ENCODE measurements at places on chromosomes 7 and 10. TPM values are rescaled to one million over a fixed set of nuclear protein-coding genes. Genes with fewer than 3 reads are reported as not detected.

DNA sequence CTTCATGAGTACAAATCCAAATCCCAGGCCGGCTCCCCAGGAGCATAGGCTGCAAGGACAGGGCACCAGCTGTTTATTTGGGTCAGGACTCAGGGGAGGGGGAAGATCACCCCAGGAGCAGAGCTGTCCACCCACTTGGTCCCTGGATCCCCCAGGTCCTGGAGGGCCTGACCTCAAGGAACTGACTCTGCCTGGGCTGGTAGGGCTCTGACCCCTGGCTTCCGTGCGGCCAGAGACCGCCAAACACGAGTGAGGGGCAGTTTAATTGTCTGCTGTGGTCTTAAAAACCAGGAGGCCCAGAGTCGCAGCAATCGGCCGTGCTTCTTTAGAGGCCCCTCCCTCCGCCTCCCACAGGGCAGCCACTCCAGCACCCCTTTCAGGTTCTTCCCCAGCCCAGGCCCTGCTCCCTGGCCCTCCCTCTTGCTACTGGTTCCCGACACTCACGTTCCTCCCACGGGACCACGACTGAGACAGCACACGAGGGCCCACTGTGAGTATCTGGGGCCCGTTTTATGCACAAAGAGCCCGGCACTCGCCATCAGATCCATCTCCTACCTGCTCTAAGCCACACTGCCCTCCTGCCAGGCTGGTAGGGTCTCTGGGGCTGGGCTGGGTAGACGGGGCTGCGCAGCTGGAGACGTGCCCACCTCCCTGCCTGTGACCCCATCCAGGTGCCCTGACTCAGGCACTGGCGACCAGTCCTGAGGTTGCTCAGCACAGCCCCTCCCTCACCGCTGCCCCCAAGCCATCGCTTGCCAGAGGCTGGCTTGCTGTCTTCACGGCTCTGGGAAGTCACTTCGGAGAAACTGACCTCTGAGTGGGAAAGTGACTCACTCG lies 30.0 kb upstream of the CFAP46 start:
- no peak for DNase-seq

GRCh38 chr7:128000854-128001265 lies 30.4 kb downstream of the LRRC4 start:
- no peak for DNase-seq

- no peak for DNase-seq
Measured at GRCh38 chr7:112790586-112791003, 402 bp upstream of the TMEM168 start.

DNA sequence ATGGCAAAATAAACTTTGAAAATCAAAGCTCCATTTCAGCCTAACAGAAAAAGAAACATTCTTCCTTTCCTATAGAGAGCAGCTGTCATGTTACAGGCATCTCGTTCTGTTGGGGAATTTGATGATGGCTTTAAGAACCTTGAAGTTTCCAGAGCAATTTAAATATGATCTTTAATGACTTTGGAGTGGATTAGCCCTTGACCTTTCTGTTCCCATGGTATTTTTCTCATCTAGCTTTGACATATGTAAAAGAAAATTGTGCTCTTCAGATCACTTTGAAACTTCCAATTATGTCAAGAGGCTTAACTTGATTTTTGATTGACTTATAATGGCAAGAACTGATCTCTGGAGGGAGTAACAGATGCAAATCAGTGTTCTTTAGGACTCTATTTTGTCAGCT lies 157.6 kb upstream of the SEMA3E start:
- no peak for DNase-seq

DNA sequence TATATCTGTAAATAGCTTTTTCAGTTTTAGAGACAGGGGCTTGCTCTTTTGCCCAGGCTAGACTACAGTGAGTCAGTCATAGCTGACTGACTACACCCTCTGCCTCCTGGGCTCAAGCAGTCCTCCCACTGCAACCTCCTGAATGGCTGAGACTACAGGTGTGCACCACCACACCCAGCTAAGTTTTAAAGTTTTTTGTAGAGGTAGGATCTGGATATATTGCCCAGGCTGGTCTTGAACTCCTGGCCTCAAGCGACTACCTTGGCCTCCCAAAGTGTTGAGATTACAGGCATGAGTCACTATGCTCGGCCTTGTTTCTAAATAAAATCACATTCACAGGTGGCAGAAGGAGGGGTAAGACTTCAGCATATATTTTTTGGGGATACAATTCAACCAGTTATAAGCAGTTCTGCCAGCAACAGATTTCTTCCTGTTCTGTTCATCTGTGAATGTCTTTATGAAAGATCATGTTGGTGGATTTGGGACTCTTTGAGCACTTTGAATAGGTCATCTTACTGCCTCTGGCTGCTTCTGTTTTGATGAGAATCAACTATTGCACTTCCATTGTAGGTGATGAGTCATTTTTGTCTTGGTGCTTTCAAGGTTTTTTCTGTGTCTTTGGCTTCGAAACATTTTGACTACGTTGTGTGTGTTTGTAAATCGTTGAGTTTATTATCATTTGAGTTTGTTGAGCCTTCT lies 15.7 kb downstream of the RBM33 start:
- DNase-seq = no peak

GRCh38 chr10:28806951-28807759 lies 129.8 kb downstream of the BAMBI start:
- DNase-seq = no peak

- DNase-seq = no peak
Measured at GRCh38 chr7:131170440-131171271, 157.0 kb upstream of the MKLN1 start.

DNA sequence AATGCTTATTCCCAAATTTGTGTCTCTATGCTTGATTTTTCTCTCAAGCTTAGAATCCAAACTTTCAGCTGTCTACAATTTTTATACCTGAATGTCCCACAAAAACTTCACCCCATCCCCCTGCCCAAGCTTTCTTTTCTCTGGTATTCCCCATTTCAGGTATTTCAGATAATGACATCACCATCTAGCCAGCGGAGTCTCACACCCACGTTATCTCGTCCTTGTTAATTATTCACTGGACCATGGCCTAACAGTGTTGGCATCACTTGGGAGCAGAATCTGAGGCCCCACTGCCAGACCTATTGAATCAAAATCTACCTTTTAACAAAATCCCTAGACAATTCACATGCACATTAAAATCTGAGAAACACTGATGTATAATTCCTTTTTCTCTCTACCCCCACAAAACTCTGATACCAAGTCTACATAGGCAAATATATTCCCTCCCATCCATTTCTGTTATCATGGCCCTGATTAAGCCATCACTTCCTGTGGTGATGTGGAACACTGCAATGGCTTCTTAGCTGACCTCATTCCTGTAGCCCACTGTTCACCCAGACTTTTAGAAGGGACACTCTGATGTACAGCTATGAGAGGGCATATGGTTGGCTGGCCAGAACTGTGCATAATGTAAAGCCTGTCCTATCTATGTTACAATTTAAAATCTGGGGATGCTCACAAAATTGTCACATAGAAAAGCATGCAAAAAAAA lies 31.4 kb downstream of the ZNF438 start:
- DNase-seq = no peak

- DNase-seq = no peak
Measured at GRCh38 chr7:115748123-115748738, 282.3 kb downstream of the TFEC start.

- DNase-seq = no peak
Measured at GRCh38 chr10:113630929-113631533, 32.8 kb downstream of the NRAP start.

- DNase-seq = no peak
Measured at GRCh38 chr7:36661135-36661840, 63.0 kb downstream of the AOAH start.

DNA sequence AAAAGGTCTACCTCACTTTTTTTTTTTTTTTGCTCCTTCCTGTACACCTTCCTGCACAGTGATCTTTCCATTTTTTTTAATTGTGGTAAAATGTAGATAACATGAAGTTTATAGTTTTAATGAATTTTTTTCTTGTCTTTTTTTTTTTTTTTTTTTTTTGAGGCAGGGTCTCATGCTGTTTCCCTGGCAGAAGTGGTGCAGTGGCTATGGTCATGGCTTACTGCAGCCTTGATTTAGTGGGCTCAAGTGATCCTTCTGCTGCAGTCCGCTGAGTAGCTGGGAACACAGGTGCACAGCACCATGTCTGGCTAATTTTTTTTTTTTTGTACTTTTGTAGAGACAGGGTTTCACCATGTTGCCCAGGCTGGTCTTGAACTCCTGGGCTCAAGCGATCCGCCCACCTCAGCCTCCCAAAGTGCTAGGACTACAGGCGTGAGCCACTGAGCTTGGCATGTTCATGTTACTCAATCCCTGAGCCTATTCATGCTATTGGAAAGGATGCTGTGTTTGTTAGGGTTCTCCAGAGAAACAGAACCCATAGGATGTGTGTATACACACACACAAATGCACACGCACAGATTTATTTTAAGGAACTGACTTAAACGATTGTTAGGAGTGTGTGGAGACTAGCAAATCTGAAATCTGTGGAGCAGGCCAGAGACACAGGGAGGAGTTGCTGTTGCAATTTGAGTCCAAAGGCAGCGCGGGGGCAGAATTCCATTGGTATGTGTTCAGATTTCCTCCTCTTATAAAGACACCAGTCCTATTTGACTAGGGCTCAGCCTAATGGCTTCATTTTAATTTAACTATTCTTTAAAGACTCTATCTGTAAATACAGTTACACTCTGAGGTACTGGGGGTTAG lies 29.1 kb downstream of the GALNT11 start:
- DNase-seq = no peak

DNA sequence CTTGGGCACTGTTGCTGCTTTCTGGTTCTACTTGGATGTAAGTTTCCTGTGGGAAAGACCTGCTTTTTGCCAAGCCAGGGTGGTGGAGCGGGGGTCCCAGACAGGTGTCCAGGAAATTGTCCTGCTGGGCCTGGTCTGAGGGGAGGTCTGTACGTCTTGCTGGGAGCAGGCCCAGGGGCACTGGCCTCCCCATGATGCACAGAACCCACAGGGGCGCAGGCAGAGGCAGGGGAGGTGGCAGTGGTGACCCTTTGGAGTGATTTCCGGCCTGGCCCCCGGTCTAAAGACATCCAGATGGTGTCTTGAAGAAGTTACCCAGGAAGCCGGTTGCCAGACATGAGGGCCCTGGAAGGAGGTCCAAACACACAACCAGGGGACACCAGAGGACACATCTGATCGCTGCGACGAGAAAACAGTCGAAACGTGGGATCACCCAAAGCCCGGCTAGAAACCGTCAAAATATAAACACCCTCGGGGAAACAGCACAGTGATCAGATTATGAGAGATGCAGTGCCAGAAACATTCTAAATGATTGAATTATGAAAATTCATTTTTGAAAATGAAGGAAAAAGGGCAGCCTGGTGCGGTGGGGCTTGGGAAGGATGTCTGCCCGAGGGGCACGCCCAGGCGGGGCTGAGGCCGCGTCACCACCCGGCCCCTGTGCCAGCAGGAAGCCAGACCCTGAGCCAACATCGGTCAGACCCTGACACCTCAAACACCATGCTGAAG lies 59.6 kb downstream of the TMEM270 start:
- DNase-seq = no peak

- DNase-seq = no peak
Measured at GRCh38 chr10:14476641-14477407, 146.1 kb upstream of the FRMD4A start.

DNA sequence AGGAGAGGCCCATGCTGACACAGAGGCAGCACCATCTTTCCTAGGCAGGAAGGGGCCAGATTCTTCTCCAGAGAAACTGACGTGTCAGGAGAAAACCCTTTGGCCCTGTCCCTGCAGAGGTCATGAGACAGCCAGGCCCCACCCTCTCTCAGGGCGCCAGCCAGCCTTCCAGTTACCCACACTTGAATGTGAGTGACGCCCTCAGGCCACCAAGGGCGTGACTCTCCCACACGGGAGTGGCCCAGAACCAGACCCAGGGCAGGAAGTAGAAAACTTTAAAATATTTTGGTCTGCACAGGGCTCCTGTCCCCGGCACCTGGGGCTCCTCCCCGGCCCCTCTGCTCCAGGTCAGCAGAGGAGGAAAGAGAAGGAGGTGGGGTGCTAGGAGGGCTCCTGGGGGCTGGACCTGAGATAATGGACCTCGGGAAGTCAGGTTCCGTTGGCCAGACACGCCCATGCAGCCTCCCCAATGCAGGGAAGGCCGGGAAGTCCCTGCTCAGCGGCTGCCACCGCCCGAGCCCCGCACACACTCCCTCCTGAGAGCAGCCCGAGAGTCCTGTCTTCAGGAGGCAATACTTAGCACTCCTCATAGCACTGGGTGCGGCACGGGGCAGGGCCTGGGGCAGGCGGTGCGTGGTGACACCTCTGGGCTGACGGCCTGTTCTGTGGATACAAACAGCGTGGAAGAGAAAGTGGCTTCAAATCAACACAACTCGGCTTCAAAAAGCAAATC lies 67.0 kb upstream of the CFAP46 start:
- peak; percentile 19 for DNase-seq

TEX36 gene
- total RNA-seq = not detected

EPO gene
- not detected for total RNA-seq

PIP gene
- not detected for total RNA-seq

CALHM1 gene
- total RNA-seq = 0.73 TPM

METTL27 gene
- 3.7 TPM for total RNA-seq

GIMAP1 gene
- total RNA-seq = 18.8 TPM

WIPF3 gene
- total RNA-seq = not detected

ETV1 gene
- total RNA-seq = 3.4 TPM

Measured in activated CD4-positive, alpha-beta memory T cell treated with anti-CD3 and anti-CD28 coated beads, Interleukin-2, amount 10 ng/mL, durations not matched to agents 7 days and 5 days (primary cell).